ENCODE measurements at places on chromosomes 1 and 21.

- DNase-seq = no peak
Measured at GRCh38 chr1:184503221-184503749, 116.5 kb downstream of the C1orf21 start.

DNA sequence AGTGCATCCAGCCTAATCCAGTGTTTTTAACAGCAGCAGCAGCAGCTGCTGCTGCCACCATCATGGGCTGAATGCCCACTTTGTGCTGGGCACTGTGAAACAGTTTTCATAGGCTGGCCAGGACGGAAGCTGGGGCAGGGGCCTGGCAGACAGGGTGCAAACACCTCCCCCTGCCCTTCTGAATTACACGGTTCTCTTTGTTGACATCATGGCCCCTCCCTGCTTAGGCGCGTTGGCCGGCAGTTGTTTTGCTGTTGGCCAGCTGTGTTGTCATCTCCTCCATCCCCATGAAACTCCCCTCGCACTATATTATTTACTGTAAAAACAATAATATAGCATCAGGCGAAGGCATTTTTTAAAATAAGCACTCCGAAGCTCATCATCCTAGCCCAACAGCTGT, 33.1 kb downstream of the PTPRU start:
- peak; percentile 42 for DNase-seq

DNA sequence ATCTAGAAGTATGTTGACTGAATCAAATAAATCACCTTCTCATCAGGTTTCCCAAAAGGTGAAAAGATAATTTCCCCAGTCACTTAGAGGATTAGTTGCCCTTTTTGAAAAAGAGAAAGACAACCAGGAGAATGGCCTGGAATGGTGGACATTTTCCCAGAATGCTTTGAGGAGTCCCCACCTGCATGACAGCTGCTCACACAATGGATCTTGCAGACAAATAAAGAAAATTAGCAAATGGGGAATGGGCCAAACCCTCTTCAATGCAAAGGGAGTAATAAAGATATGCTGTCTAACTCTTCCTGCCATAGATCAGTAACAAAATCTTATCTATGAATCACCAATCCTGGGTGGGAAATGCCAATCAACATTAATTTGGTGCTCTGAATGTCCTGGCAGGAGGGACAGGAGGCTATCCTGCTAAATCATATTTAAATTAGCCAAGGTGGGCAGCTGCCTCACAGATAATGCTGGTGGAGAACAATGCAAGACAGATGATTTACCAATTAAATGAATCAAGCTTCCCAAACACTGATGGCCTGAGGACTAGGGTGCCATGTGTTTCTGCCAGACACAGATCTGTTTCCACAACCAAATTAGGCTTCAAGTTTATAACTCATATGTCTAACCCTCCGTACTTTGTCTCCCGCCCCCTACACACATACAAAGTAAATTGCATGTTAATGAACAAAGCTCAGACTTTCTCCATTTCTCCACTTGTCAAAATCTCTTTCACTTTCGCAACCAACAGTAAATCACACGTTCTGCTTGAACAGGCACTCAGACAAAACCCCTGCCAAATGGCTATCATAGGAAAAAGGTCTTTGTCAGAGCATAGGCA, 488.0 kb upstream of the PLXNA2 start:
- DNase-seq = peak; percentile 98

DNA sequence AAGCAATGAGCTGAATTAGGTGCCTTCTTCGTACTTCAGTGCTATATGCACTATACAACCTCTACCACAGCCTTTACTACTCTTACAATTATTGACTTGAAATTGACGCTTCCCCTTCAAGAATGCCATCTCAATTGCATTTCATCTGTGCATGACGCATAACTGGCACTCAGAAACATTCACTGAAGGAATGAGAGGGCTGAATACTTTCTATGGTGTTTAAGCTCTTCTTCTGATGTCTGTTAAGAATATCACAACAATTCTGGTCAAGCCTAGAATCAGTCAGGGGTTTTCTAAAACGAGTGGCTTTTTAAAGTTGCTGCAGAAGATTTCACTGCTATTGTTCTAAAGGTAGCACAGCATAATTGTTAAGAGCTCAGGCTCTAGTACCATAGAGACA, 11.5 kb downstream of the DENND1B start:
- DNase-seq = no peak

DNA sequence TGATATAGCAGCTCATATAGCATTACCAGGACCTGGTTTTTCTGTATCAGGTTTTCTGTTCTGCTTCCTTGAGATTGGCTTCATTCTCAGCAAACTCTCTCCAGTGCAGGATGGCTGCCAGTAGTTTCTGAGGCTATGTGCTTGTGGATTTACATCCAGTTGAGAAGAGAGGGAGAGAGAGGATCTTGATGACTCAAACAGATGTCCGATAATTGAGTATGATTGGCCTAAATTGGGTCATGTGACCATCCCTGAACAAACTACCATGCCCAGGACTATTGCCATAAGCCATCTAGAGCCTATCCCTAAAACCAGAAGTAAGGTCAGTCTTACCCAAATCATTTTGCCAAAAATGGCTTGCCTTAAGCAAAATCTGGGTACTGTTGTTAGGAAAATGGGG, 18.1 kb upstream of the PSMA5 start:
- DNase-seq = no peak

- no peak for DNase-seq
Measured at GRCh38 chr1:88175120-88175630, 508.9 kb upstream of the PKN2 start.

DNA sequence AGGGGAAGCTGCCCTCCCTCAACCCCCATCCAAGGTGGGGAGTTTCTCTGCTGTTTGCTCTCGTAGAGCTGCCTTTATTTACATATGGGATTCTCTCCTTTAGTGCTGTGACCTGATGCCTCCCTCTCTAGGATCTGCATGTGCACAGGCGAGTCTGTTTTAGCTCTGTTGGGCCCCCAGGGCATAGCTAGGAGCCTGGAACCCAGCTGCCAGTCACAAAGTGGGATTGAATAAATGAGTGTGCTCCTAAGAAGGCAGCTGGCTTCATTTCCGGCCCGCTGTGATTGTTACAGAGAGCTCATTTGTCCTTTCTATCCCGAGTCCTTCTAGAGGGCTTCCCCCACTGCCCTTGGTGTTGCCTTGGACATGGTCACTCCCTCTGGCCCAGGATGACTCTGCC, 176.6 kb downstream of the GRIK3 start:
- DNase-seq = no peak

DNA sequence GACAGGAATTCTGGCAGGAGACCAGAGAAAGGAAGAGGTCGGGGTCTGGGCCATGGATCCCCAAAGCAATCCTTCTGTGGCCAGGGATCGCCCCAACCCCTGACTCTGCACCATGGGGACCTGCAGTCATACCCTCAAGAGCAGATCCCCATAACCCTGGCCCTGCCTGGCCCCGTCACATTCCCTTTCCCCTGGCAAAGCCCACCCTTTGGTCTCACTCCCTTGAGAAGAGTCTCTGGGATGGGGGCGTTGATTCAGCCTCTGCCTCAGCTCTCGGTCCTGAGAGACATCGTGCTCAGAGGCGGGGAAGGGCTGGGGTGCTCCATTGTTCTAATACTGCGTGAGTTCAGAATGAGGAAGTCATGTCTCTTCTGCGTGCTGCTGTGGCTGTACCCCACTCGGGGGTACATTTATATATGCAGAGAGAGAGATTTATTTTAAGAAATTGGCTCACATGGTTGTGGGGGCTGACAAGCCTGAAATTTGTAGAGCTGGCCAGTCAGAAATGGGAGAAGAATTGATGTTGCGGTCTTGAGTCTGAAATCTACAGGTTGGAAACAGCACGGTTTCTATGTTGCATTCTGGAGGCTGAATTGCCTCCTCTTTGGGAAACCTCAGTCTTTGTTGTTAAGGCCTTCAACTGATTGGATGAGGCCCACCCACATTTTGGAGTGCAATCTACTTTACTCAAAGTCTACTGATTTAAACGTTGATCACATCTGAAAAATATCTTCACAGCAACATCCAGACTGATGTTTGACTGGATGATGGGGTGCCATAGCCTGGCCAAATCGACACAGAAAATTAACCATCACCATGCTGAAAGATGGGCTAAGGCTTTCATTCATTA, 4.2 kb upstream of the PADI2 start:
- no peak for DNase-seq

GRCh38 chr1:182666706-182667105, 17.7 kb downstream of the RGS8 start:
- no peak for DNase-seq

DNA sequence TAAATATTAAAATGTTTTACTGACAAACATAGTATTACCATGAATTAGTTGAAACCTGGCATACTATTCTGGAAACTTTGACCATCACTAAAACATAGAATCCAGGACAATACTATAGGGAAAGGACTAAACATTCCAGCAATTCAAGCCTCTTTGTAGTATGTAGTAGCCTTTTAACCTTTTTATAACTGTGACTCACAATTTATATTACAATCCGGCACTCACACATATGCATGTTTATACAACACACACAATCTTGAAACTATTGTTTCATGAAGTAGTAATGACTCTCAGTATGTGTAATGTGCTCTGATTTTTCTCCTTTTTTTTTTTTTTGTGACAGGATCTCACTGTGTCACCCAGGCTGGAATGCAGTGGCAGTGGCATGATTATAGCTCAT, 64.3 kb downstream of the ANKRD13C start:
- no peak for DNase-seq

- DNase-seq = no peak
Measured at GRCh38 chr1:235068158-235069121, 60.2 kb downstream of the TOMM20 start.

DNA sequence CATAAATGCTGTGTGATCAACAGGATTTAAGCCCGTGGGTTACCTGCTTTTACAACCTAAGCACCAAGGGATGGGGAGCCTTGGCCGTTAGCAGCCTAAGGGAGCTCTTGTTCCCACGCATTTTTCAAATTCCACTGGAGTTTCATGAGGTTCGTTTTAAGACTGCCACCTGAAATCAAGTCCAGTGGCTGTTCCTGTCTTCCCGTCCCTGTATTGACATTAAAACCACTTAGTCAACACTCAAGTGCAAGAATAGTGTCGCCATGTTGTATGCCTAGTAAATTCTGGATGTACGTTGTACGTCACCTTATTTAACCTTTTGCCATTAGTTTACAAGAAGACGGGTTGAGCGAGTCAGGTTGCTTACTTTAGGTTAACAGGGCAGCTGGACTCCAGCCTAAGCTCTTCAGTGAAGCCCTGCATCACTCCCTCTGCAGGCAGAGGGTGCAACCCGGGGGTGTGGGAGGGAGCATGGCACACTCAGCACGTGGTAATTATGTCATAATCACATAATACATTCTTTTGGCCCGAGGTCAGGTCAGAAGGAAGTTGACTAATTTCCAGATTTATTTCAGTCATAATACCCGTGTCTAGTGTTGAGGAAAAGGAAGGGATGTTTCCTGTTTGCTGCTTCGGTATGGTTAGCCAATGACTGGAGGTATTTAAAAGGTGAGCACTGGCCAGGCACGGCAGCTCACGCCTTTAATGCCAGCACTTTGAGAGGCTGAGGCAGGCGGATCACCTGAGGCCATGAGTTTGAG, 42.5 kb downstream of the CNST start:
- DNase-seq = no peak

DNA sequence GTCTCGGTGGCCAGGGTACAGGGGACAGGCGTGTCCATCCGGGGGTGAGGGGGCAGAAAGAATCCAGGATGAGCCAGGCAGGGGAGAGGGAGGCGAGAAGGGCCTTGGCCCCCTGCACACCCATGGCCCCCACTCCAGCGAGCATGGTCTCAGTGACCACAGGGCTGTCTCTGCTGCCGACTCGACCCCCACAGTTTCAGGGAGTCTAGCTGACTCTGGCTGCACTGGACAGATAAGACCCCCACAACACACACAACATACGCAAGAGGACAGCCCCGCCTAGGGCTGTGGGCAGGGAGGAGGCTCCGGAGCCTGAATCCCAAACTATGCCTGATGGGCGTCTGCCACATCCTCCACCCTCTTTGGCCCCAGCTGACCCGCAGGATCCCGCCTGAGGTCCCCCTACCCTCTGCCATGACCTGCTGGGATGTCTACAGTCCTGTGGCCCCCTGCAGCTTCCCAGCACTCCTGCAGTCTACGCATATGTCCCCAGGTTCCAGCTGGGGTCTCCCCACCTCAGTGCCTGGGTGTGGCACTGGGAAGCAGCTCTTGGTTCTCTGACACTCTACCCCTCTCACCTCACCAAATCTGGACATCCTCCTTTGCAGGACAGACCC, 22.0 kb downstream of the WNT9A start:
- no peak for DNase-seq

- peak; percentile 17 for DNase-seq
Measured at GRCh38 chr1:199295107-199295506, 656.3 kb downstream of the PTPRC start.

- no peak for DNase-seq
Measured at GRCh38 chr1:201015551-201016091, 7.9 kb downstream of the KIF21B start.

DNA sequence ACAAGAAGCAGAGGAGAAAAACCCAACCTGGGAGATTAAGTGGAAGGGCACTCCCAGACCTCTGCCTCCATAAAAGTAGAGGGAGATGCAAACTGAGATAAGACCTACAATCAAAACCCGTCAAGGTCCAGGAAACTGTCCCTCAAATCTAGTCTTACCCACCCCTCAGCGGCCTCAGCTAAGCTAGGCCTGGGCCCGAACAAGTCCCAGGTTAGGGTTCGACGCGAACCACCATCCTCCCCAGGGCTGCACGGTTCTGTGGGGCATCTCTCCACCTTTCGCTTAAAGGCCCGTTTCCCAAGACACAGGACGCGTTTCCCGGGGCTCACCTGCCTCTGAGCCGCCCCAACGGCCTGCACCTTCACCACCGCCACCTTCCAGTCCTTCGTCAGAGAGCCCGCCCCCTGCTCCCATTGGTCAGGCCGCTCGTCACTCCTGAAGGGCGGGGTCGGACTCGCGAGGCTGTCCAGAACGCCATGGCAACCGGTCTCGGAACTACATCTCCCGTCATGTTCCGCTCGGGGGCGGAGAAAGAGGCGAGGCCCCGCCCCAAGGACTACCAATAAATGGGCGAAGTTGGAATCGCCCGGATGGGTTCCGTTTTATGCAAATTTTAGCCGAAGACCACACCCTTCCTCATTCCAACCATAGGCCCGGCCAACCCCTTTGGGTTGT, at the start of gene CRYZL1:
Gene CRYZL1, minus strand, starts transcription at position 390 of the 675 bp plus-strand sequence. CDS start 10,190 bp downstream, outside the sequence.
- peak; percentile 100 for DNase-seq

- DNase-seq = no peak
Measured at GRCh38 chr1:94305704-94306103, 68.3 kb upstream of the ARHGAP29 start.

DNA sequence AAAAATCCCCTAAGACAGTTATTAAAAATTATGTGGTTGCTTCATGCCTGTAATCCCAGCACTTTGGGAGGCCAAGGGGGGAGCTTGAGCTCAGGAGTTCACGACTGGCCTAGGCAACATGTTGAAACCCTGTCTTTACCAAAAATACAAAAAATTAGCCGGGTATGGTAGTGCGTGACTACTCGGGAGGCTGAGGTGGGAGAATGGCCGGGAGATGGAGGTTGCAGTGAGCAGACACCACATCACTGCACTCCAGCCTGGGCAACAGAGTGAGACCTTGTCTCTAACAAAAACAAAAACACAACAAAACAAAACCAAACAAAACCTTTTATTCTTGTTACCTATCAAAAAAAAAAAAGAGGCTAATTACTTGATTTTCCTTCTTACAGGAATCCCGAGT, 2.1 kb downstream of the ELK4 start:
- DNase-seq = no peak

- no peak for DNase-seq
Measured at GRCh38 chr1:111197598-111198284, 2.7 kb downstream of the DENND2D start.

Measured in brain (organoid and tissue), 16 donors.